ENCODE measurements at places on chromosomes 7 and 10.

DNA sequence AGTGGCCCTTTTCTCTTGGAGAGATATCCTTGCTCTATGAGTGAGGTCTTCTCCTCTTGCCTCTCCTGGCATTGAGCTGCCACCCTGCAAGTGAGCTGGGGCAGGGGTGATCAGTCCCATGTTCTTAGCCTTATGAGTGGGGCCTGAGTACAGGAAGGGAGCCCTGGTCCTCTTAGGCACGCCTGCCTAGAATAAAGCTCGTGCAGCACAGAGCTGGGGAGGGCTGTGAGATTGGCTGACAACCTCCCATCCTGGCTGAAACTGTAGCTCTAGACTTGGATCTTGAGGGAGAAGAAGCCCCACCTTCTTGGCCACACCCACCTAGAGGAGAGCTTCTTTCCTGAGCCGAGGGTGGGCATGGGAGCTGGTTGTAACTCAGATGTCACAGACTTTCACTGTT, 305.0 kb upstream of the ZNF32 start:
- no peak for DNase-seq

DNA sequence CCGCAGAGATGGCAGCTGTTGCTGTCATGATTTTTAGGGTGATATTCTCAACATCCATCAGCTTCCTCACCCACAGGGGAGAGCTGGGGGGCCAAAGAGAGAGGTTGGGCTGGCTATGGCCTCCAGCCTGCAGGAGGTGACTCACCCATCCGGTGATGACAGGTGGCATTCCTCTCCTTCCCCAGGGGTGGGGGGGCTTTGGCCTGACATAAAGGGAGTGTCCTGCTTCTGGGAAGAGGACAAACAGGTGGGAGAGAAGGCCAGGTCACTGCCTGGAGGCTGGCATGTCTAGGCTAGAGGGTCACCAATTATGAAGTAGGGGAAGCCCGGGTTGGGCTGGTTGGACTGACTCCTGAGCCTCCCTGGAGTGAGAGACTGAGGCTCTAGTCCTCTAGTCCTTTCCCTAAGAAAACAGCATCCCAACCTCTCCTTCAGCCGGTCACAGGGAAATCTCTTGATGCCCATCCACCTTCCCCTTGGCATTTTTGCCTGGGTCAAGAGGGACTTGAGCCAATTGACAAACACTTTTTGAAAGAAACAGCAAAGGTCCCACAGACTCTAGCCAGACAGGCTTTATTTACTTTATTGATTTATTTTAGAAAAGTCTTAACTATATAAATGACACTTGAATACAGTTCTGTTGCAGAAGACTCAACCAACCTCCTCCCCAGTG, 79.8 kb upstream of the ZNF716 start:
- DNase-seq = no peak

DNA sequence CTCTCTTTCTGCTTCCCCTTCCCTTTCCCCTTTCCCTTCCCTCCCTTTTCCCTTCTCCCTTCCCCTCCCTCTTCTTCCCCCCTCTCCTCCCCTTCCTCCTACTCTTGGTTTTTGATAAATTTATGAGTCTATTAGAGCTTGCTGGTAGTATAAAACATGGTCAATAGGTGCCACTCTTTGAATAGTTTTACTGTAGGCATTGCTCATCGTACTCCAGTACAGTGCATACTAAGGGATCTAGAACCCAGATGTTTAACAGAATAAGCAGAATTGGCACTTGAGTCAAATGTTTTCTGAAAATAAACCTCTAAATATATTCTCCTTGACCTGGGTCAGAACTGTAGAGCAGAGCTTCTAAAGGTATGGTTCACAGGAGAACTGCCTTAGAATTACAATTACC, 126.7 kb downstream of the SORCS3 start:
- DNase-seq = no peak

GRCh38 chr10:76887223-76888010, 750.2 kb downstream of the KCNMA1 start:
- DNase-seq = no peak

DNA sequence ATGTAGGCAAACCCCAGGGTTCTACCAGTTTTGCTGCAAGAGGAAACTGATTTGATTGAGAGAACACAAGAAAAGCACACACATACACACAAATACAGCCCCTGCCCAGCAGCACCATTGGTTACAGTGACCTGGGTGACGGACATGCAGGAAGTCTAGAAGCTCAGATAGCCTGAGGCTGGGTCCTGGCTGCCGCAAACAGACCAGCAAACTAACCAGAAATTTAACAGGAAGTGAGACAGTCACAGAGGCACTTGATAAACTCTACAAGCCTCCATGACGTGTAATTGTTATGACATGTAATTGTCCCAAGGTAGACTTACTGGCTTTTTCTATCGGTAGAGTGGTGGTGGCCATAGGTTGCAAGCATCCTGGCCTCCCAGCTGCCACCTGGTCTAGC, 58.9 kb downstream of the PRKAR2B start:
- peak; percentile 79 for DNase-seq

- DNase-seq = no peak
These were observed 4.6 kb upstream of the SERPINE1 start for GRCh38 chr7:101121991-101122932.

DNA sequence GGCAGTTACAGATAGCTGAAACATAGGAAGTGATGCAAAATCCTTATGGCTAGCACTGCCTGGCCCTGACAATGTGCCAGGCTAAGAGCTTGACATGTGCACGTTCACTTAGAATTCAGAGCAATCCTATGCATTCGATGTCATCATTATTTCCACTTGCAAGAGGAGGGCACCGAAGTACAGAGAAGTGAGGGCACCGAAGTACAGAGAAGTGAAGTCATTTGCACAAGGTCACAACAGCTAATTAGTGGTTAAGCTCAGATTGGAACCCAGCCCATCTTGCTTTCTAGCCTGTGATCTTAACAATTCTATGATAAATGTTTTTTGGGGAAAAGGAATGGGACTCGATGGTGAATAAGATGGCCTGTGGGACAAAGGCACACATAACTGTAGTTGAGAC, 73.4 kb downstream of the ARHGAP22 start:
- no peak for DNase-seq

- no peak for DNase-seq
These were observed 84.4 kb downstream of the EBF3 start for GRCh38 chr10:129879655-129880054.

GRCh38 chr7:15332956-15333355, 228.9 kb downstream of the AGMO start:
- no peak for DNase-seq

DNA sequence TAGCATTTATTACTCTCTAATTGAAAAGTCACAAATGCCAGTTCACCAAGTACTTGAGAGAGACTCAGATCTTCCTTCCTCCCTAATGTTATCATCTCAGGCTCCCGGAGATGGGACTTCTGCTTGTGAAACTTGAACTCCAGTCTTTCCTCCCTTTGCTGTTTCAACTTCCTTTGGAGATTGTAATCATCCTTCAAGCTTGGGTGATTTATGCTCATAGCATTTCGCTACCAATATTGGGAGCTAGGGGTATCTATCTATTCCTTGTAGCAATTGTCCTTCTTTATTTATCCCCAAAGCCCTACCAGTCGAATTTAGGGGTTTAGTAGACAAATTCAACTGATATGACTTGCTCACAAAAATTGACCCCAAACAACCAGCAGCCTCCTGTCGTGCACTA, 117.9 kb upstream of the STARD3NL start:
- DNase-seq = no peak

DNA sequence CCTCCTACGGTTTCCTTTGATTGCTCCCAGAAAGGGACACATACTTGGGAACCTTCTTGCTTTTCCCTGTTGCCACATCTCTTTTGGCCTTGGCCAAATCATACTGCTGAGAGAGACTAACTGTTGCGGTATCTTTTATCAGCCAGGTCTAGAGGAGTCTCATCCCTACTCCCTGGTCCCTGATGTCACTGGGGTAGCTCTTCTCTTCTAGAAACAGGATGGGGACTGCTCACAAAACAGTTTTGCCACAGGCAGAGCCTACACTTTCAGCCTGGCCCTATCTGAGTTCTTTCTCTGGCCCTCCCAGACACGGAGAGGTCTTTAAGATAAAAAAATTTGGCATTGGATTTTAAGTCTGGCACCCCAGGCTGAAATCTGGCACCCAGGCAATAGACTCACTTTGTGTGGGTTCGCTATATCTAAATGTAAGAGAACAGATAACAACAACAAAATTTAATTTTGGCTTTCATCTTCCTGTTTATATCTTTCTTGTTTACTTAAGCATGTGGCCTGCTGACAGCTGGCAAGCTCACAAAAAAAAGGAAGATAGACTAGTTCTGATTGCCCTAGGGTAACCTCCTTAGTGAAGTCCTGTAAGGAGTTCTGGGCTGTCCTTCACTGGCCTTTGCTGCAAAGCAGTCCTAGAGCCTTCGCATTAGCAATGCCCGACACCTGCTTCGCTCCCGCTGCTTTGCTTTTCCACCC, 228.3 kb upstream of the NPVF start:
- DNase-seq = peak; percentile 33

GRCh38 chr10:128237710-128238109, 111.5 kb upstream of the MKI67 start:
- DNase-seq = no peak

GRCh38 chr7:101924171-101924570, 106.7 kb downstream of the CUX1 start:
- DNase-seq = no peak

DNA sequence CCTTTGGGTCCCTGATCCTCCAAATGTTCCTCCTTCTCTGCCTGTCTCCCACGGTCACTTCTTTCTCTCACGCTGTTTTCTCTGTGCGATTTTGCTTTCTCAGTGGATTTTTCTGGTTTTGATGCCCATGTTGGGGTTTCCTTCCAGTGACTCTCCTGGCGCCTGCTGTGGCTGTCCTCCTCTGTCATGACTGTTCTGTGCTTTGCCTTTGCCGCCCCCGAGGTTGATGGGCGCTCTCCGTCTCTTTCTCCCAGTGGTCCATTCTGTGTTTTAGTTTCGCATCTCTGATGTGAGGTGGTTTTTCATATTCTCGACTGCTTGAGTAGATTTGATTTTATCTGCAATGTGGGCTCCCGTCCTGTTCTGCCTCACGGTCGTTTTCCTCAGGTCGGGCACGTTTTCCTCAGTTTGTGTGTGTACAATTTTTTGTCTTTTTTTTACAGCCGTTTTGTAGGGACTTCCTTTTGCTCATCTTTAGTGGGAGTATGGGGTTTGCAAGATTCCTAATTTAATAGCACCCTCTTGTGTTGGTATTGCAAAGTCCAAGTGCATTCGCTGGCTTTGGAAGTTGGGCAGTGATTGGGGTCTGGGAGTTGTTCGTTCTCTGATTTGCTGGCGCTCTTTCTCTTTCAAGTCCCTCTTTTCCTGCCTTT, 100.0 kb downstream of the INPP5A start:
- peak; percentile 89 for DNase-seq

- no peak for DNase-seq
These were observed 117.5 kb upstream of the LAMB4 start for GRCh38 chr7:108247614-108248013.

DNA sequence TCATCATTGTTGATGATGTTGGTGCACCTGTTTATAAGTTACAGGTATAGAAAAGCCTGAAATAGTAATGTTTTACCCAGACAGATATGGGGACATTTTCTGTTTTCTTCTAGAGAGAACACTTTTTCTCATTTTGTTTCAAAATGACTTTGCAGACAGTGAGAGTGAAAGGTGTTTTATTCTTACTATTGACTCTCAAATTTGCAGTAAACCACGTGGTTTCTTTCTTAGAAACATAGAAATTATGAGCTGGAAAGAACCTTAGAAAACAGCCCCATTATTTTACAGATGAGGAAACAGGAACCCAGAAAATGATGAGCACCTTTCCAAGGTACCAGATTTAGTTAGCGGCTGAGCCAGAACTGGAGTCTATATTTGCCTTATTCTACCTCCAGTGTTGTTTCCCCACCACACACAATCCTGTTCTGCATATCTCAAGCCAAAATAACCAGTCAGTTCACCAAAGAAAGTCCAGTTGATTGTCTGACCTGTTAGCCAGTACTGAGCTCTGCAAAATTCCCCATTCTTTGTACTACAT, 138.9 kb upstream of the AHR start:
- DNase-seq = no peak

DNA sequence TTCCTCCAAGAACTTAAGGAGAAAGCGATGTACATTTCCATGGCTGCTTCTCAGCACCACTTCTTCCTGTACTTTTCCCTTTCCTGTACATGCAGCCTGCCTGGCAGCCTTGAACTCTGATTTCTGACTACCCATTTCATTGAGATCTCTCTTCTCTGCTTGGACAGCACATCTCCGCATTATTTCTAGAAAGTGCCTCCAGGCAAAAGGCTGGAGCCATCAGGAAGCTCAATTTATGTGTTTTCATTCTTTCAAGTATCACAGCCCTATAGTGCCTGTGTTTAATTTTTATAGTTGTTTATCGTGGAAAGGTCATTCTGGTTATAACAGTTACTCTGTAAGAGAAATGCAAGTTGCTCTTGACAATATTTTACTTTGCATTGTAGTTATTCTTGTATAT, 688.0 kb upstream of the ANKRD30A start:
- DNase-seq = no peak

- peak; percentile 73 for DNase-seq
These were observed 700.7 kb downstream of the AUTS2 start for GRCh38 chr7:70298780-70299471.

DNA sequence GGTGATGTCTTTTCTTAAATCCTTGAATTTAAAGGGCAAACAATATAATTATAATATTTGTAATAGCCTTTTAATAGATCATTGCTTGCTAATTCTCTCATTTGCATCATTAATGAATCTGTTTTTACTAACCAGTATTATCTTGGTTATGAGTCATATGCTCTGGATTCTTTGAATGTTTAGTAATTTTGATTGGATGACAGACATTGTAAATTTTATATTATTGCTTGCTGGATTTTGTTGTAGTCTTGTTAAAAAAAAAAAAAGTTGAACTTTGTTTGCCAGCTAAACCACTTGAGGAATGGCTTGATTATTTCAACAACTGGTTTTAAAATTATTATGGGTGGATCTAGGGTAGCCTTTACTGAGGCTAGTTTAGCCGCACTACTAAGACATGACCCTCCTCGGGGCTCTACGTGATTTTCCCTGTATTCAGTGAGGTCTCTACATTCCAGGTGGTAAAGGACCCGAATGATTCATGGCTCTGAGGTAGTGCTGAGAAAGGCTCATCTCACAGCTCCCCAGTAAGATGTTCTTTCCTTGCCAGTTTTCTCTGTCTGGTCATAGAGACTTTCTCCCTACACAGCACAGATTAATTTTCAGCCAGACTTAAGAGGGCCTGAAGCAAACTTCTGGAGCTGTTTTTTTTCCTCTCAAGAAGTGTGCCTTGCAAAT, 8.5 kb downstream of the C10orf90 start:
- DNase-seq = no peak

- DNase-seq = no peak
These were observed 695.5 kb downstream of the INHBA start for GRCh38 chr7:41007351-41007751.

GRCh38 chr7:2661602-2662272, 26.3 kb upstream of the AMZ1 start:
- DNase-seq = peak; percentile 69

Data from SK-N-SH (cell line).